ENCODE measurements at places on chromosomes 13 and 19.

- DNase-seq: no peak
Observed at GRCh38 chr19:21434967-21435544, 38.1 kb downstream of the ZNF493 start.

GRCh38 chr13:66992183-66992582 lies 238.0 kb downstream of the PCDH9 start:
- no peak for DNase-seq

DNA sequence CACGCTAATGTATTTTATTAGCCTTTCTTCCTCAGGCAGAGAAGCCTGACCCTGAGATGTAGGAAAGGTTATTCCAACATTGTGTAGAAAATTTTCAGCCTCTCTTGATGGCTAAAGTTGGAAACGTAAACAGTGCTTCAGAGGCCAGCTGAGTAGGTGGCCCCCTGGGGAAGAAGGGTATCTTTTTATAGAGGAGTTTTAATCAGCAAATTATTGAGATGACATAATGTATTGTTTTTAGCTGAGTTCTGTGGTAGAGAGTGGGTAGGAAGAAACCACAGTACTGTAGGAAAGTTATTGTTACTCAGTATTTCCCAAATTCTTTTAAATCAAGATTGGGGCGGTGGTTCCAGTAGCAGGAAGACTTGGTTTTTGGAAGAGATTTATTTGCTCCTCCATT lies 268.8 kb downstream of the DLEU7 start:
- DNase-seq: no peak

- DNase-seq: peak; percentile 8
Observed at GRCh38 chr13:28611654-28612131, 47.2 kb upstream of the POMP start.

- DNase-seq: no peak
Observed at GRCh38 chr13:107497661-107498060, 717.7 kb downstream of the LIG4 start.

GRCh38 chr13:63481334-63481733 lies 2065.7 kb upstream of the PCDH20 start:
- no peak for DNase-seq

DNA sequence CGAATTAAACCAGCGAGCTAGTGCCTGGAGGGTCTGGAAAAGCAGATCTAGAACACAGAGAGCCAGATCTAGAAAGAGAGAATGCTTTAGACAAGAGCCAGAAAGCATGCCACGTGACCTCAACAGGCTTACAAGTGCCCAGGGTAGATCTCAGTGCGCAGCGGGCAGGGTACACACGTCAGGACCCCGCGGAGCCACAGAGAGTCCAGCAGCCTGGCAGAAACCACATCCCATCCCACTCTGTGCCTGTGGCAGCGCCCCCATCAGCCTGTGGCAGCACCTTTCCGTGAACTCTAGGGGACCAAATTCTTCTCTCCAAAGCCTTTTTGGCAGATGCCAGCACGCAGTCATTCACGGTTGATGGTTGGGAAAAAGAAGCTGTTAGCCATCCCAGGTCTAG lies 5.9 kb downstream of the ARHGEF1 start:
- no peak for DNase-seq

GRCh38 chr19:23779645-23780044 lies 21.0 kb upstream of the ZNF681 start:
- no peak for DNase-seq

All from CD4-positive, alpha-beta T cell treated with Interleukin-2 at 100 ng/mL for 4 hours (primary cell).